ENCODE measurements at places on chromosomes 2 and 18.

DNA sequence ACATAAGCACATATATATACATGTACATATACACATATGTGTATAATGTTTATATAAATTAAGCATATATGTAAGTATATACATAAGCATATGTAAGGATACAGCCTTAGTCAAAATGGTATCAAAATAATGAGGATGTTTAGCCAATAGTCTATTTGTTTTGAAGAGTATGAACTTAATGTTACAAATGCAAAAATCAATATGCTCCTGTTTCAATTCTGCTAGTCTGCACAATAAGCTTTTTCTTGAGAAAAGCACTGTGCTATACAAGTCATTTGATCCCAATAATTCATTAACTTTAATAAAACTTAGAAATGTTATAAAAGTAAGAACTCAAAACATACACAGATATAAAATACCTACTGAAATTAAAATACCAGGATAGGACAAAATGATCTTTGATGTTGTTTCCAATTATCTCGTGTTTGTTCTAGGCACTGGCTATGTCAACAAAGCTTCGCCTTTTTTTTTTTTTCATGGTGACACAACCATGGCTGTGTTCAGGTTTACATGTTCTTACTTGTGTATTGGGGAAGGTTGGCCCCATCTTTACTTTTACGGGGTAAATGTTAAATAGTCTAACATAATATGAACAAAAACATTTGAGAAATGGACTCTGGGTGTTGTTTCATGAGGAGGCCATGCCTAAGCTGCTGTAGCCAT is 271.1 kb upstream of the CDH19 start:
- no peak for DNase-seq

GRCh38 chr2:109129921-109130722 is 1.1 kb downstream of the SH3RF3 start:
- no peak for DNase-seq

GRCh38 chr2:187497858-187498463 is 49.9 kb upstream of the CALCRL start:
- DNase-seq = no peak

GRCh38 chr2:170715062-170715931 is at the start of gene SP5:
TSS of gene SP5 (plus strand) at chr2:170715337. CDS start at chr2:170715513, 176 bp downstream.
- no peak for DNase-seq

DNA sequence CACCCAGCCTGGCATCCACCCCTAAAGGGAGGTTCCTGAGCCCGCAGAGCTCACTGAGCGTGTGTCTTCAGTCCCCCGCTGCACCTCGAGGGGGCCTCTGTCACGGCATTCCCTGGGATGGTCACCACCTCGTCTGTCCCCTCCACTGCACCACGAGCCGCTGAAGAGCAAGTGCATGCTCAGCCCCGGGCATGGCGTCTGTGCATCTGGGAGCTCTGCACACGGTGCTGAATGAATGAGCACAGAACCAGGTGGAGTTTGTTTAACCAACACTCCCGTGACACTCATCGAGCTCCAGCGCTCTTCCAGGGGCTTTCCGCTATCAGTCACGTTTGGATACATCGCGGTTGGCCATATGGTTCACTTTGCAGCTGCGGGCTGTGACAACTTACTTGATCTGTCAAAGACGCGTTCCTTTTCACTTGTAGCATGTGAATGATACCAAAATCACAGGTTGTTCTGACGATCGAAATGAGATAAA is 9.2 kb downstream of the ALLC start:
- DNase-seq = no peak

DNA sequence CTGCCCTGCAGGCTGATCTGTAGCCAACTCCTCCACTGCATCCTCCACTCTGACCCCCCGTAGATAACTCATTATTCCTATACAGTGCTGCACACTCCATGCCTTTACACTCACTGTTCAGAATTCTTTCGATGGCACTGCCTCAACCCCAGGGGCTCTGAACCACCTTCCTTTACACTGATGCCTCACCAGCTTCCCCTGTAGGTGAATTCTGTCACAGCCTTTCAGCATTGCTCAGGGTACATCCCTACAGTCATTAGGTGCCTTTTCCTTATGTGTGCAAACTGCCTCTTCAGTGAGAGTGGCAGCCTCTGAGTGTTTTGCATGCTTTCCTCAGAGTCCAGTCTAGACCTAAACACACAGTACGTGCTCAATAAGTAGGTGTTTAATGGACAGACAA is 319.4 kb downstream of the LRRTM1 start:
- no peak for DNase-seq

- no peak for DNase-seq
Measured at GRCh38 chr2:36456227-36457175, 100.9 kb downstream of the CRIM1 start.

DNA sequence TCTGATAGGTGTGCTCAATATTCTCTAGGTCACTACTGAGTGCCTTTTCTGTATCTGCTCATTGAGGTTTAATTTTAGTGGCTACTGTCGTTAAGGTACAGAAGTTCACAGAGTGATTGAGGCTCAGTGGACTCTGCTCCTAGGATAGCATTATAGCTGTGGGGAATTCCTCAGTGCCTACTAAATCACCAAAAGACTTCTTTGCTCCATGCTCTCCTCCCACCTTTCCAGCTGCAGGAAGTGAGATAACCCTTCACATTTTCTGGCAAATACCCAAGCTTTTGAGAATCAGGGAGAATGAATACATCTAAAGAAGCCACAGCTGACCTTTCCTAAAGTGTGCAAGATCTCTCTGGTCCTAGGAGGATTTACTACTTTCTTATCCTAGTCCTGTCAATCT is 95.2 kb upstream of the FSIP2 start:
- no peak for DNase-seq

DNA sequence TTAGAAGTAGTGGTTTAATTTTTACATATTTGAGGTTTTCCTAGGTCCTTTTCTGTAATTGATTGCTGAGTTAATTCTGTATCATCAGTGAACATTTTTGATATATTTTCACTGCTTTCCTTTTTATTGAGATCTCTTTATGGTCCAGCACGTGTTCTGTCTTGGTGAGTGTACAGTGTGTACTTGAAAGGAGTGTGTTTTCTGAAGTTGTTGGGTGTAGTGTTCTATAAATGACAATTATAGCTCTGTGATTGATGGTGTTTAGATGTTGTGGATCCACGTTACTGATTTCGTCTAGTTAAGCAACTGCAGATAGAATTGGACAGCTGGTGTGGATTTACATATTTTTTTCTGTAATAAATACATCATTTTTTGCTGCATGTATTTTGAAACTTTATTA is 32.7 kb downstream of the AGFG1 start:
- DNase-seq = no peak

DNA sequence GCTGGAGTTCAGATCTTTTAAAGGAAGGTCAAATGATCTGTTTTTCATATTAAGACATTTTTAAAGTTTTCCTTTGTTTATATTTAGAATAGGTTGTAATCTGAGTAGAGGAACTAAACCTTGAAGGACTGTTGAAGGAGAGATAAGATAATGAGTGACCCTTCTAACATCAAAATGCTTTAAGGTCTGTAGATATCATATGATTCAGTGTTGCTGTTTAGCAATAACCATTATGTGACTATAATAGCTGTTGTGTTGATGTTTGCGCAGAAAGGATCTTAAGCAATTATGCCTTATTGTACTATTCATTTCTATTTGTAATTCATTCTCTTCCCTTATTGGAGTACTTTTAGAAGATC is 60.0 kb downstream of the SLC16A14 start:
- no peak for DNase-seq

DNA sequence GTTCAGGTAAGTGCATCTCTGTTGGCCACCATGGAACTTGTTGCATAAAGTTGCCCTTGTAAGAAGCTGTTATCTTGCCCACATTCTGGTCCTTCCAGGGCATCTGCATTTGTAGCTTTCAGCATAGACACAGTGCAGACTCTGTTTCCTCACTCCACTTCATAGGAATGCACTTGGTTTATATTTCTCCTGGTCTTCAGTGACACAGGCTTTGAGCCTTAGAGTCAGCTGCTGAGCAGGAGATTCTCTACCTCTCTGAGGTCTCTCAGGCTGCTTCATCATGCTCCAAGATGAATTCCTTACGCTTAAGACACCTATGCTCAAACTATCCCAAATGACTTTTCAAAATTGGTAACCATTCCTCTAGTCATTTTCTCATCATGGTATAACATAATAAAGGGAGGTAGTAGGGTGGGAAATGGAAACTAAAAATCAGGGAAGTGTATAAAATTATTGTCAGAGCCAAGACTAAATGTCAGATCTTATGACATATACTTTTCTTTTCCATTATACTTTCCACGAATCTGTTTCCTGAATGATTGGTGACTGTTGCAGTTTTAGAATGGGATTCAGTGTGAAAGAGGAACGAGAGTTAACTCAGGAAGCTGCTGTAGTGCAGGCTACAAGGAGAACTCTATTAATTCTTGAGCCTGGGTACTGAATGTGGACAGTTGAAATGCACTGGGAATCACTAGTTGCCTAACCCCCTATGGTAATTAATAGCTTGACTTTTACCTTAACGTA is 72.0 kb downstream of the GALNT1 start:
- DNase-seq = no peak

DNA sequence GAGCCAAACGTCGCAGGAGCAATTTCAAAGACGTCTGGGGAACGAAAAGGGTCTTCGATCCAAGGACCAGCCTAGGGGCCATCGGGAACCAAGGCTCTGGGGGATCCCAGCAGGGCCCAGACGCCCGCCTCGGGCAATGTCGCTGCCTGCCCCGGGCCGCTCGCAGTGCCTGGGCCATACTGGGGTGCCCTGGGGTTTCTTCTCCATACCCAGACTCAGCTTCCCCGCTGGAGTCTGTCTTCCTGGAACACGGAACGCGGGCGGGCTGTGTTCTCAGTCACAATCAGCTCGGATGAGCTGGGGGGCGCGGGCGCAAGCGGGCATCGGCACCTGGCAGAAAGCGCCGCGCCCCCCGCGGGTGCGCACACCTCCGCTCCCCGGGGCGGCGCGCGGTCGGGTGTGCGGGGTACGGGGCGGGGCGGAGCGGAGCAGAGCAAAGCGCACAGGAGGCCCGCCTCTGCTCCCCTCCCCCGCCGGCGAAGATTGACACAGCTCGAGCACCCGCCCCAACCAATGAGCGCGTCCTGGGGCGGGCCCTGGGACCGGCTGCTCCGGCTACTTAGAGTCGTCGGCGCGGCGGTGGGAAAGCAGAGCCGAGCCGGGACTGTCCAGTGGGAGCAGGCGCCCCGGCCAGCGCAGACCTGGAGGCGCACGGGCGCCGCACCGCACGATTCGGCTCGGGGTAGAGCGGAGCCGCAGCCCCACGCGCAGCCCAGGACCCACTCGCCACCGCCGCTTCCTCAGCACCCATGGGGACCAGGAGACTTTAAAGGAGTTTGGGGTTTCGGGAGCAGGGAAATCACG is at the start of gene LRATD1:
Gene LRATD1, plus strand, starts transcription at position 585 of the 804 bp plus-strand sequence. CDS start 1,263 bp downstream, outside the sequence.
- DNase-seq = no peak

DNA sequence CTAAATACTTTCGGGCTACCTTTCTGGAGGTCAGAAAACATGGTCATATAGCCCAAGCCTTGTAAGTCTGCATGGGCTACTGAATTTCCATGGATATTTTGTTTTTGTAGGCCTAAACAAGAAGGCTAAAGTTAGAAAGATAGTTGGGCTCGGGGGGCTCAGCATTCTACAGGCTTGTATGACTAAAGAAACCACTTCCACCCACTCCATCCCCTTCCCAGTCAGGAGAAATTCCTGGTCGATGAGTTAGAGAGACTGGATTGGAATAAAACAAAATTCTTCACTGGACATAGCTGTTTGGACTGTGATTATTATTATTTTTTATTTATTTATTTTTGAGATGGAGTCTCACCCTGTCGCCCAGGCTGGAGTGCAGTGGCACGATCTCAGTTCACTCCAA is 539.4 kb upstream of the TNP1 start:
- DNase-seq = no peak

DNA sequence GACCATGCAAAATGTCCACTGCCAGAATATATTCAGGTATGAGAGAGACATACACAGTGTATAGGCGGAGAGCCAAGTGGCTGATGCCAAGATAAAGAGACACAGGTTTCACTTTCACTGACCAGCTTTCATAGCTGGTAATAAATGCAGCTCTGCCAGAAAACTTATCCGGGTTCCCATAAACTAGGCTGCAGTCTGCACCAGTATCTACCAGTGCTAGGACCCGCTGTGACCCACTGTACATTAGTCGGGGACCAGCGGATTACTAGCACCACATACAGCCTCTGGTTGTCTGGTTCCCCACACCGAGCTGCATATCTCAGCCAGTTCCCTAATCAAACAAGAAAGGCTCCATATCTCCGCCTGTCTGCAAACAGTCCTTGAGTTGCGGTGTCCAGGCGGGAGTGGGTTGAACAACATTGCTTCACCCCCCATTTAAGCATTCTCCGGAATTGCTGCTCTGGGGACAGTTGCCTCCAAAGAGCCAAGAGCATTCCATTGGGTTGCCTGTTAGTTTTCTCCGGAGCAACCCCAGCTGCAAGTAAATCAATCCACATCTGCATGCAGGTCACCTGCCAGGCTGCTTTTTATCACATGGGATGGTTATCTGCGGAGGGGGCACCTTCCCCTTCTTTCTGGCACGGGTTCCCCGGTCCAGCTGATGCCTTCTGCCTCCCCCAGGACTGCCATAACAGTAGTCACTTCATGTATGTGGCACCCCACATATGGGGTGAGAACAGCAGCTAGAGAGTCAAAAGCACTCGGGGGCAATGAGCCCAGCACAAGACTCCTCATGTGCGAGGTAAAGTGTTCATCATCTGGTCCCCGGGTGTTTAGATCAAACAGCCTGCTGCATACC is 18.0 kb upstream of the KLHL23 start:
- DNase-seq = no peak

- no peak for DNase-seq
Measured at GRCh38 chr18:42168487-42168886, 213.5 kb downstream of the PIK3C3 start.

DNA sequence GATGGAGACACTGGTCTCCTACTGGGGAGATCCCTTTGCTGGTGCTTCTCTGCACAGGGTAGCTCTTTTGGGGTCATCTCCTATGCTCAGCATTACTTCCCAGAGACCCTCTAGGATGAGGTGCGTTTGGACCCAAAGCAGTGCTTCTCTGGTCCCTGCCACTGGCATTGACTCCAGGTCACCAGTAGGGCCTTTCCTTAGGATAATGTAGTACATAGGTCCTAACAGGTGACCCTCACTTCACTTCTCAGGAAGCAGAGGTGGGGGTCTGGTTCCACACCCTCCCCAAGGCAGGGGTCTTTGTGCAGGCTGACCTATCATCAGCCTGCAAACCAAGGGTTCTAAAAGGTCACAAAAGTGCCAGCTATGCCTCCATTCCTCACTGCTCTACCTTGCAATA is 145.8 kb upstream of the HS6ST1 start:
- DNase-seq = no peak

- no peak for DNase-seq
Measured at GRCh38 chr18:34723143-34723542, 13.0 kb downstream of the DTNA start.

DNA sequence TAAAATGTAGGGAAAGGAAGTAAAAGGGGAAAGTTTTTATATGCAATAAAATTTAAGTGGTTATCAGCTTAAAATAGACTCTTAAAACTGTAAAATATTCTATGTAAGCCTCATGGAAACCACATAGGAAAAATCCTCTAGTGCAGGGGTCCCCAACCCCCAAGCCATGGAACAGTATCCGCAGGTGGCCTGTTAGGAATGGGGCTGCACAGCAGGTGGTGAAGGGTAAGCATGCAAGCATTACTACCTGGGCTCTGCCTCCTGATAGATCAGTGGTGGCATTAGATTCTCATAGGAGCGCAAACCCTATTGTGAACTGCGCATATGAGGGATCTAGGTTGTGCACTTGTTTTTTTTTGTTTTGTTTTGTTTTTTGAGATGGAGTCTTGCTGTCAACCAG is 1409.3 kb upstream of the CDH2 start:
- DNase-seq = no peak

- DNase-seq = no peak
Measured at GRCh38 chr2:13252615-13253014, 535.9 kb downstream of the TRIB2 start.

- DNase-seq = no peak
Measured at GRCh38 chr2:224111576-224111975, 72.5 kb upstream of the SERPINE2 start.
